Esophagus squamous epithelium (tissue), 5 donors: ENCODE measurements at places on chromosomes 5 and 9.

DNA sequence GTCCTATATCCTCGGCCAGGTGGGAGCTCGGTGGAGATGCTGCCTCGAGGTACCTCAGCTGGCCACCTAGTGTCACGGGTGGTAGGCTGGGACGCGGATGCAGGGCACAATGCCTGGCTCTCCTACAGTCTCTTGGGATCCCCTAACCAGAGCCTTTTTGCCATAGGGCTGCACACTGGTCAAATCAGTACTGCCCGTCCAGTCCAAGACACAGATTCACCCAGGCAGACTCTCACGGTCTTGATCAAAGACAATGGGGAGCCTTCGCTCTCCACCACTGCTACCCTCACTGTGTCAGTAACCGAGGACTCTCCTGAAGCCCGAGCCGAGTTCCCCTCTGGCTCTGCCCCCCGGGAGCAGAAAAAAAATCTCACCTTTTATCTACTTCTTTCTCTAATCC is 2.0 kb downstream of the PCDHGC3 start:
- no peak for DNase-seq

DNA sequence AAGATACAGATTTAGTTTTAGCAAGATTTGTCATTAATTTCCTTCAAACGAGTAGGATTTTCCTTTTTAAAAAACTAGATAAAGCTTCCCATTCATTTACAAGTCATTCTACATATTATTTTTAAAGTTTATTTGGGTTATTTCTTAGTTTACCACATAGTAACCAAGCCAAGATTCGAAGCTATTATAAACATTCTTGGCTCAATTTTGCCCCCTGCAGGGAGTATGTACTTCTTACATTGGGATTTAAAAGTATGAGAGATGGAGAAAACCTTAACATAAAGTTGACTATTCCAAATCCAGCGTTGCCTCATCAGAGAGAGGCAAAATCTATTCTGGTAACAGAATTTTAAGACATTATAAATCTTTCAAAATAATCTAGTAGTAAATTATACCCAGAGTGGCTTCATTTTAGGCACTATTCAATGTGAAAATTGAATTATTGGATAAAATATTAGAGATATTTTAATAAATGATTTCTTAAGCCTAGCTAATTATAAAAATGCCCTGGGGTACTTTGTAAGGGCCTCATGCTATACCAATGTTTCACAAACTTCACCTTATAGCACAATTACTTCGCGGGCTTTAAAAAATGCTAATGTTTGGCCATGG is 39.1 kb downstream of the FBN2 start:
- no peak for DNase-seq

DNA sequence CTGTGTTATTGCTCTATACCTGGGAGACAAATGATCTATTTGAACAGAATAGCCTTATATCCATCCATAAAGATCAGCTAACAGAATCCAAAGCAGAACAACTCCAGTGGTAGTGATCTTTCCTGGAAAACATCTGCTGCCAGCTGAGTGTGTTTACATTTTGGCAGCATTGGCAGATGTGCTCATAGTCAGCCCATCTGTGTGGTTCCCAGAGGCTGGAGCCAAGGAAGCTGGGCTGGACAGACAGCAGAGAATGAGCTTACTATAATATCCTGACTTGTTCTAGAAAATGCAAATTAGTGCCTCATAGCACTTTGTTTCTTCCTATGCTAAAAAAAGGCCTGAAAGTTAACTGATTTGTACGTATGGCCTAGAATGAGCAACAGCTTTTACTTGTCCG is 99.7 kb downstream of the ST8SIA4 start:
- DNase-seq = no peak

DNA sequence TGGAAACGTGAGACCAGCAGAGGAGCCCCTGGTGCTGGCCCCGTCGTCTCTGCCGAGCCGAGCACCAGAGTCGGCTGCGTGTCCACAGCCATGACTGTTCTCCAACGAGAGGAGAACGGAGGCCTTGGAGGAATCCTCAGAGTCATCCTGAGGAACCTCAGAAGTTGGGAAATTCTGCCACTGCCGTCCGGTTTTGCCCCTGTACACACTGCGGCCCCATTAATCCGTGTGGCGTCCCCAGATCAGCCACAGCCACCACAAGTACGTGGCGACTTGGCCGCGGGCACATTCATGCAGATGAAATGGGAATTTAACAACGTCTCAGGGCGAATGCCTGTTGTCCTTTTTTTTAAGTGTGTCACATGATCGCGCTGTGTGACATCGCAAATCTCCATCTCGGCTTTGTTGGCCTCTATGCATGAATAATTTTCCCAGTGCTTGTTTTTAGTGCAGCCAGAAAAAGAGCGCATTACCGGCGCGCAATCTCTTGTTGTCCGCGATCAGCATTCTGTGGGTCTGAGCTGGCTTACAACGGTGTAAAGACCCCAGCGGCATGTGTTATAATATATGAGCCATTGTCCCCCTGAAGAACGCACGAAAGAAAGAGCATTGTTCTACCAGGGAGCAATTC is 323.0 kb upstream of the IRX4 start:
- DNase-seq = no peak

DNA sequence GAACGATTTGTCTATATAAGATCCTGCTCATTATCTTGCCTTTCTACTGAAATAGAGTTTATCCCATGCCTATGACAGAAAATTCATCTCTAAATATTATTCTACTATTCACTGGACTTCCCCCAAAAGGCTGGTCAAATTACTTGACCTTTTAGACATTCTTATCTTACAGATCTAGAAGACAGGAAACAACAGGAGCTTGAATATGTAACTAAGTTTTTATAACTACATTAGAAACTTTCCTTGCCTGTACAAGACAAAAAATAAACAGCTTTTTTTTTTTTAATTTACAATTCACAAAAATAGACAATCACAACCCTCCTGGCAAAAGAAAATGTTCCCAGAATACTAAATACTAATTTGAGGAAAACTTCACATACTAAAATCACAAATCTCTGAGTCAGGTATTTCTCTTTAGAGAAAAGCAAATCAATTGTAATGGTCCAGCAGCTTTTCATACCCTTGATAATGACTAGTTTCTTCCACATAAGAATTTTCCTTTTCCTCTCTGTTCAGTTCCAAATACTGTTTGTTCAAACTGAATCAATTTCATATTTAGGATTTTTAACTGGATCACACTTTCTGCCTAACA is 68.6 kb downstream of the MLLT3 start:
- DNase-seq = no peak

DNA sequence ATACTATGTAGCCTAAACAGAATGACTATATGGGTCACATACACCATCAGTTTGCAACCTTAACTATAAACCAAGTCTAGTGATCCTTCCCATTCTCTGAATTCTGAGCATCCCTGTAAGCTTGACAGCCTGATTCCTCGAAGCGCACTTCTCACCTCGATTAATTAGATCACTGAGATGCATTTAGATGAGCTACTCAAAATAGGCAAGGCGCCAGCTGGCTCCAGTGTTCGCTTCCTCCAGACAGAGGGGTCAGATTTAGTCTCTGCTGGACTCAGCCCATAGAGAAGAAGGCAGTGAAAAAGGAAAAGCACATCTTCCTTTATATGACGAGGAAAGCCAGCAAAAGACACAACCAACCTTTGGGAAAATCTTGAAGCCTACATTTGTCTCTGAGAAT is 371.5 kb downstream of the MLLT3 start:
- no peak for DNase-seq

DNA sequence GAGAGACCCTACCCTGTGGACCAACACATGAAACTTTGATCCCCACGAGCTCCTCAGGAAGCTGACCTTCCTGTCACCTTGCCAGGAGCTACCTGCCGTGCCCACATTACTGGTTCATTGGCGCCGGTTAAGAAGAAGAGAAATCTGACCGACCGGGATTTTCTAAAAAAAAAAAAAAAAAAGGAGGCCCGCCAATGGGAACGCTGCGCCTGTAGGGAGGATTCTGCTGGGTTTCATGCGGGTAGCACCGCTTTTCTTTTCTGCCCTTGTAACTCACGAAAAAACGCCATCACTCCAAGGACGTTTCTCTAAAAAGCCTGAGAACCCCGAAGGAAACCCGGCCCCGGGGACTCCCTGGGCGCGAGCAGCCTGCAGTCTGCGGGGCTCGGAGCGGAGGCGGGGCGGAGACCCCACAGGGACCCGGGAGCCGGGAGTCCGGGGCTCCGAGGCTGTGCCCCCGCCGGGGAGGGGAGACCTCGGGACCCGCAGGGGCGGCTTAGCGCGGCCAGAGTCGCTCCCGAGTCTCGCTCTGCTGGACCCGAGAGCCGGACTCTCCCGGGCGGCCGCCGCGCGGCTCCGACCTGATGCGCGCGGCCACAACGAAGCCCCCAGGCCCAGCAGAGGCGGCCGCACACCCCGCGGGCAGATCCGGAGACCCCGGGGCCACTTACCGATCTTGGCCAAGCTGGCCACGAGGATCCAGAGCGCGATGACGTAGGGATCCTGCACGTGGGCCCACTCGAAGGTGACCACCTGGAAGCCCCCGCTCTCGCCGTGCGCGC is 617 bp downstream of the SLC9A3 start:
- DNase-seq = no peak

GRCh38 chr9:132183134-132183533 is 21.3 kb downstream of the NTNG2 start:
- DNase-seq = no peak

GRCh38 chr5:38046103-38046502 is 206.3 kb upstream of the GDNF start:
- DNase-seq = no peak

DNA sequence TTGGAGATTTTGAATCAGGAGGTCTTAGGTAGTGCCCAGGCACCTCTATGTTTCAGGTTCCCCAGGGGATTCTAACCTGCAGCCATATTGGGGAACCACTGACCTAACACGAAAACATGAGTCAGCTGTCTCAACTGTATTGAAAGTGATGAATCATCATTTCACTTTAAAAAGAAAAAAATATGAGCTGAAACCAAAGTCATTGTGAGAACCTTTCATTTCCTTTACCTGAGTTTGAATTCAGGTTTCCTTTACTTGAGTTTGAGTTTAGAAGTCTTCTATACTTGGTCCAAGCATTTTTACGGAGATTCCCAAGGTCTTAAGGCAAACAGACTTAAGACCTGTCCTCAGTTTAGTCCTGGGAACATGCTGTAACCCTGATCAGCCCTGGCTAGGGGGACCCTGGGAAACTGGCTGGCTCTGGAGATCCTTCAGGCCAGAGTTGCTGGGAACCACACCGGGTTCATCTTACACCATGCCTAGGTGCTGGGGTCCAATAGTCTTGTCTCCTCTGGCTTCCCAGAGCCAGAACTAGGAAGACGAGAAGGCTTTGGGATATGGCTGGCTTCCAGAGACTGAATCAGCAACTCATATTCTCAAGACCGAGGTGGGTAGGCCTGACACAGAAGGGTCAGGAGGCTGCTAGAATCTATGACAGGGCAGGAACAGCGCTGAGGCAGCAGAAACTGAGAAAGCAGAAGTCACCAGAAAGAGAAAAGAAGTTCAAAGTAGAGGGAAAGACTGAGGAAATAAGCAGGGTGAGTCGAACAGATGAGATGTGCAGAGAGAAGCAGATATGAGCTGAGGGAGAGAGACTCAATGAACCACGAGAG is 16.4 kb upstream of the PDCD1LG2 start:
- no peak for DNase-seq

GRCh38 chr5:137611011-137611580 is 112.0 kb upstream of the SPOCK1 start:
- no peak for DNase-seq

GRCh38 chr5:54325610-54326311 is 15.4 kb upstream of the ARL15 start:
- DNase-seq = no peak

- DNase-seq = no peak
These were observed 1152.9 kb upstream of the CDH6 start for GRCh38 chr5:30040488-30041118.

DNA sequence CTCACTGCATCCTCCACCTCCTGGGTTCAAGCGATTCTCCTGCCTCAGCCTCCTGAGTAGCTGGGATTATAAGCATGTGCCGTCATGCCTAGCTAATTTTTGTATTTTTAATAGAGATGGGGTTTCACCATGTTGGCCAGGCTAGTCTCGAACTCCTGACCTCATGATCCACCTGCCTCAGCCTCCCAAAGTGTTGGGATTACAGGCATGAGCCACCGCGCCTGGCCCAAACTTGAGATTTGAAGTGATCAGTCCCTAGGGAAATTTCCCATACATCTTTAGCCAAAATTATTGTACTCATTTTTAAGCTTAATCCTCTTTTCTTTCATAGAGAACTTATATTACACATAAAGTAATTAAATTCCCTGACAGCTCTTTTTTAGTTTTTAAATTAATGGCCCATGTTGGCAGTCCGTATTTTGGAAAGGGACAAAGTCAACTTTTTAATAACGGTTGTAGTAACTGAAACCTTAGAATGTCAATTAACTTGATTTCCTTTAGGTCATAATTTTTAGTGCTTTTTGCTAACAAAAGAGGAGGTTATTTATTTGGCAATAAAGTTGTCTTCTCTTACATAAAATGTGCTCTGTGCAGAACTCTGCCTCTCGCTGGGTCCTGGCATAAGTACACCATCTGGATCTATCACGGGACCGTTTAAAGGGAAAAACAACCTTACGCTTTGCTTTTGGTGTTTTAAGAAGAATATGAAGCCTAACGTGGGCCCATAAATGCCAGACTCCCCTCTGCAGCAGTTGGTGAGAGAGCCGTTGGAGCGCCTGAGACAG is 142.3 kb upstream of the OTULINL start:
- no peak for DNase-seq

- no peak for DNase-seq
These were observed 29.8 kb downstream of the DAB2 start for GRCh38 chr5:39394946-39395345.

- DNase-seq = no peak
These were observed 47.4 kb downstream of the MYO10 start for GRCh38 chr5:16888694-16889124.

GRCh38 chr5:153974131-153974812 is 64.4 kb downstream of the FAM114A2 start:
- no peak for DNase-seq

- DNase-seq = no peak
These were observed 143.0 kb downstream of the GPBP1 start for GRCh38 chr5:57316798-57317327.

DNA sequence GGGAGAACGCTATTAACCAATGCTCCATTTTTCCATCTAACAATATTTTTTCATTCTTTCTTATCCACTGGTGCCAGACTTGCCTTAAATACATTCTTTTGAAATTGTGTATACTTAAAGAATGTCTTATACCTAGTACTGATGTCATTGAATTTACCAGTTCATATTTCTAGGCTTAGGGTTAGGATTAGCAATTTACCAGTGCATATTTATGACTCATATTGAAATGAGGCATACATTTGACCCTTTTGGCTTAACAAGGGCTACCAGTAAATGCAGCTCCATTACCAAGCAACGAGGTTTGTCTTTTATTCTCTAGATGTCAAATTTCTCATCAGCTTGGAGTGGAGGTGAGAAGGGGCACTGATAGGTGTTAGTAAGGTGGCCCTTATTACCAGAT is 89.5 kb downstream of the CDH9 start:
- DNase-seq = no peak

- DNase-seq = no peak
These were observed 24.4 kb downstream of the LMNB1 start for GRCh38 chr5:126801174-126801991.
